Stimulated activated memory B cell treated with anti-CD40 and anti-IgM and Interleukin-4, amounts not matched to agents 10 μg/mL and 1 μg/mL and 100 μg/mL, for 72 hours (primary cell): ENCODE measurements at places on chromosomes 12 and 14.

DNA sequence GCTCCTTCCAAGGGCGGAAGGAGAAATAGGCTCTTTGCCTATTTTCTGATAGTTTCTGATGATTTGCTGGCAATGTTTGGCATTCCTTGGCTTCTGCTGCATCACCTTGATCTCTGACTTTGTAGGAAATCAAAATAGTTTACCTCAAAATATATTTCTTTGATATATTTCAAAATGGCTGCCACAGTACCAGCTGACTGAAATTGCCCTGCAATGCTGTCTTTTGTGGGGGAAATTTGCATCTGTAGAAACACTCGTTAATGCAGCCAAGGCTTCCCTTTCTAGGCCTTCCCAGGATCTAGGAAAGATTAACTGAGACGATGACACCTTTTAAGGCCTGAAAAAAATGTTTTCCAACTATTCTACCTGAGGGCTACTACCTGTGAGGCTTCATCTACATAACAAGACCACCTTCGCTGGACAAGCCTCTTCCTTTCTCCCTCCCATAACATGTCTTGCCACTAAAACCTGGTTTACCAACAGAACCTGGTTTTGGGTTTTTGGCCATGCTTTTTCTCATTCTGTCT is 212.8 kb upstream of the SSTR1 start:
- ATAC-seq: no peak

DNA sequence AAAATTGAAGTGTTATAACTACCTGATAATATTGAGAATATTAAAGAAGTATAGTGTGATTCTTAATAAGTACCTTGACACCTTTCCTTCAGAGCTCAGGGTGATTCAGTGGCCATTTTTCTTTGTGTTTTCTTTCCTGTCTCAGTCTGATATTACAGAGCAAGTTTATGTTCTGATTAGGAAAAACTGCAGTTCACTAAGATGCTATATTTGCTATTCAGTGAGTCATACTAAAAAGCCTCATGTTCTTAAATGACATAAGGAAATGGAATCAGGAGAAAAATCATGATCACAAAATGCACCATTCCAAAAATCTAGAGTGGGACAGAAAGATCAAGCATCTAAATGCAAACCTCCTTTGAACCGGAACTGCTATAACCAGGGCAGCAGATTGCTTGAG is 390.6 kb upstream of the ATP2B1 start:
- ATAC-seq: no peak

GRCh38 chr14:87005280-87005679 is 987.7 kb downstream of the GALC start:
- ATAC-seq: no peak

DNA sequence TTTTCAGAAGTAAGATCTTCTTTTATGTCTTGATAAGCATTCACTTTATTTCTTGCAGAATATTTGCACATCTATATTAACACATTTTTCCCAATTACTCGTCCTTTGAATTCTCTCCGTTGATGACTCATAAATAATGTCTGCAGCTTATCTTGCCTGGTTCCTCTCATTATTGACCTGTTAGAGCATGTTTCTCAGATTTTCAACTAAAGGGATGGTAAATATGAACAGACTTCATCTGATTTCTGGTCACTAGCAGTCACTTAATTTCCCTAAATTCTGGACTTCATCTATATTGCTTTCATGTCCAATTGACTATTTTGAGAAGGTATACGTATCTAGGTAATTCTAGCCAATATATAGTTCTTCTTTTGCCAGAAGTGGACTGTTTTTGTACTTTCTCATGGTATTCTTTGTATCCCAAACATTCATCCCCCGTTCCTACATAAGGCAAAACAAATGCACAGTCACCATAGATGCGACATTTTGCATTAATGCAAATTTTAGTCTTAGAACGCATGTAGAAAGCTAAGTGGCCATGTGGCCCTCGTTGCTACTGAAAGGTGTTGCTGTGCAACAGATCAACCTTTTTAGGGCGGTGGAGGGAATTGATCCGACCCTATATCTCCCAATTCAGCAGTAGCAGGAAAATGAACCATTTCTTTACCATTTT is 6.2 kb downstream of the PIK3C2G start:
- no peak for ATAC-seq

DNA sequence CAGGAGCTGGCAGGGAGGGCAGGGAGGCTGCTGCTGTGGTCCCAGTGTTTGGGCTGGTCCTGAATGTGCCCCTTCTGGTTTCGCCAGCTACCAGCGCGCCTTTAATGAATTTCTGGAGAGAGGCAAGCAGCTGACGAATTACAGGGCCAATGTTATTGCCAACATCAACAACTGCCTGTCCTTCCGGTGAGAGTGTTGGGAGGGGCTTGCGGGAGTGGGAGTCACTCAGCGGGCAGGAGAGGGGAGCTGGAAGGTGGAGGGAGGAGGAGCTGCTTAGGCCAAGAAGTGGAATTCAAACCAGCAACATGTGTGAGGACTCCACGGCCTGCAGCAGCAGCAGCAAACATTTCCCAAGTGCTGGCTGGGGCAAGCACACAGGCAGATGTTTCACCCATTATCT is 7.7 kb downstream of the TNFAIP2 start:
- ATAC-seq: no peak

GRCh38 chr12:114744691-114745090 is 60.7 kb upstream of the TBX3 start:
- no peak for ATAC-seq

DNA sequence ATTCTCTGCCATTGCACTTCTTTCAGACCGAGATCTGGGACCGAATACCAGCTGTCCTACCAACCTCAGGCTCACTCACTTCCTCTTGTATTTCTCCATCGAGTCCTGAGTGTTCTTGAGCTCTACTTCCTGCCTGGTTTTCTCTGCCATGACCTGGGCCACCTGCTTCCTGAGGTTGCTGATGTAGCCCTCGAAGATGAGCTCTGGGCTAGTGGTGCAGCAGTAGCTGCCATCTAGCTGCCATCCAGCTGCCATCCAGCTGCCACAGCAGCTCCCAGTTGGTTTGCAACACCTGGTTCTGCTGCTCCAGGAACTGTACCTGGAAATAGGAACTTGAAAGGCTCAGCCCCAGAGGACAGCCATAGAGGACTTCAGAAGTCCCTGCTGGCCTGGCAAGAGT is 15.0 kb upstream of the KRT73 start:
- no peak for ATAC-seq

- no peak for ATAC-seq
Observed at GRCh38 chr12:102388469-102388868, 91.9 kb downstream of the IGF1 start.

- peak; percentile 95 for ATAC-seq
Observed at GRCh38 chr12:19439059-19440018, at the start of gene AEBP2. Gene AEBP2 (plus strand): TSS chr12:19439492. CDS start chr12:19439700, 208 bp downstream.

DNA sequence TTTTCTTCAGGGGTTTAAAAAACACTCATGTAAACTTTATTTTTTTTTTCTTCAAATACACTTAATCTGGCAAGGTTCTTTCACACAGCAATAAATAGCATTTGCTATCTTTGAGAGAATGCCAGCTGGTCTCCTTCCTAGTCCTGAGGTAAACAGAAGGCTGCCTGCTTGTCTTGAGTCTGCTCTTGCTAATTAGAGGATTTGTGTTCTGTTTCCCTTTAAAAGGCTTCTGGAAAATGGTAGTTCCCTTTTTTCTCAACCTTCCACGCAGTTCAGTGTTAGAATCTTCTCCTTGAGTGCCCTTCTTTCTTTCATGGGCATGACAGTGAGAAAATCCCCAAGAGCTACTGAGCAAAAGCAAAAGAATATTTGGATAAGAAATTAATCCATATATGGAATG is 92.3 kb upstream of the DCN start:
- ATAC-seq: no peak

DNA sequence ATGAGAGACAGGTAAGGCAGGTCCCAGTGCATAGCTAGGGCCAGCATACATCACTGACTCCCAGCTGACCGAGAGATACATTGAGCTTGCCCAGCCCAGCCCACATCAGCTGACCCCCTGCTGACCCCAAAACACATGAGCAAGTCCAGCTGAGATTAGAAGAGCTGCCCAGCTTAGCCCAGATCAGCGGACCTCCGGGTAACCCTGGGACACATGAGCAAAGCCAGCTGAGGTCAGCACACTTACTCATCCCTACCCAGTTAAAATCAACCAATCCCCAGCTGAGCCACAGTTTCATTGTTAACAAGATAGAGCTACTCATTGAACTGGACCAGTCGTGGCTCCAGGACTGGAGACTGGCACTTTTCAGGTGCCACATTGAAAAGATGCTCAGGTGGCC is 21.8 kb upstream of the FBXO34 start:
- ATAC-seq: no peak

DNA sequence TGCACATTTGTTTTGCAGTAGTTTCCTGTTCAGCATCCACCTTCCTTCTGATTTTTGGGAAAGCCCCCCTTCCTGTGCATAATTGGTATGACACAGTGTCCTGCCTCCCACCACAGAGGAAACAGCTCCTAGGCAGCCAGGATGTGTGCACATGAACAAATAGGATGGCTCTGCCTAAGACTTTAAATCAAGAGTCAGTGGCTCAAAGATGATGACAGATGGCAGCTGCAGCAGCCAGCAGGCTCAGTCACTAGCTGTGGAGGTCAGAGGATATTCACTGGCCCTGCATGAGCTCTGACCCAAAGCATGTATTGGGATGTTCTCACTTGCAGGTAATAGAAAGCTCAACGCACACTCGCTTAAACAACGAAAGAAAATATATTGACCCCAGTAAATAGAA is 90.3 kb downstream of the KCNK10 start:
- no peak for ATAC-seq

DNA sequence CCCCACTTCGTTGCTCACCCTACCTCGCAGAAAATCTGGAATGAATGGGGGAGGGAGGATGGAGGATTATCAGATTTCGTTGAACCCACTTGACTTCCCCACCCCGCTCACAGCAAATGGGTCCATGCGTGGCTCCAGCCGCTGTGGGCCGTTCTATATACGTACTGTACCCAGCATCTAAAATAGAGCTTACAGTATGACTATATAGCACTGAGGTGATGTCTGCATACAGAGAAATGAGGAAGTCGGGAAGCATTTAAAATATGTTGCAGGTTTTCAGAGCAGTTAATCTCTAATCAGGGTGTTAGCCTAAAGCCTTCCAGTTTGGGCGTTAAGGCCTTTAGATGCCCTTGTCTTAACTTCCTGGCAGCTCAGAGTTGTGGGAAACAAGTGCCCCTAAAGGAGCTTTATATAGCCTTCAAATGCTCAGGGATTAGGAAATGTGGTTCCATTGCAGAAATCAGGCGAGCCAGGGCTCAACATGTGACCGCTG is 1.4 kb downstream of the BICDL1 start:
- peak; percentile 11 for ATAC-seq

- ATAC-seq: no peak
Observed at GRCh38 chr12:67671419-67671818, 22.9 kb downstream of the DYRK2 start.

- no peak for ATAC-seq
Observed at GRCh38 chr12:109695961-109696461, 17.6 kb upstream of the FAM222A start.

DNA sequence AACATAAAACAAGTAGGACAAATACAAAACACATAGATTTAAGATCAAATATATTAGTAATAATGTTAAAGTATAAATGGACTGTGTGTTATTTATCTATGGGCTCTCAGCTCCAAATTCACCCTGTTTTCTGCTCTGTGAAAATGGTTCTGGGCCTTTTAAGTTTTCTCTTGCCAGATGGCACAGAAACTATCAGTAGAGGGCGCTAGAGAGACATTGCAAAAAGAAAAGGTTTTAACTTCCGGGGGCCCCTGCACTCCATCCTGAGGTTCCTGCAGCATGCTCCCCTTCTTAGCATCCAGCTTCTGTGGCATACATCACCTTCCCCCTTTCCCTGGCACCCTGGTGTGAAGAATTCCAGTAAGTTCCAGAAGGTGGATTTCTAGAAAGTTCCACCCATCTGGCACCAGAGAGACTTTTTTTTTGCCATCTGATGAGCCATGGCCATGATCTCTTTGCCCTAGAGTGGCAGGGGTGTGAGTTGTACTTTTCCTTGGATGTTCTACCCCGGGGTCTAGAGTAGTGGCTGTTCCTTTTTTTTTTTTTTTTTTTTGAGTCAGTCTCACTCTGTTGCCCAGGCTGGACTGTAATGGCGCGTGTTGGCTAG is 29.3 kb downstream of the ZCRB1 start:
- ATAC-seq: no peak

- ATAC-seq: no peak
Observed at GRCh38 chr12:103249607-103250006, 246.2 kb downstream of the C12orf42 start.
